ENCODE measurements at places on chromosomes 7 and 10.

GRCh38 chr10:43322769-43323168, 48.7 kb upstream of the FXYD4 start:
- DNase-seq = peak; percentile 38

- DNase-seq = no peak
Observed at GRCh38 chr10:29861811-29862505, 197.4 kb downstream of the JCAD start.

GRCh38 chr10:95373660-95374059, 82.9 kb upstream of the PDLIM1 start:
- DNase-seq = no peak

- no peak for DNase-seq
Observed at GRCh38 chr7:70533614-70534013, 598.3 kb upstream of the GALNT17 start.

- no peak for DNase-seq
Observed at GRCh38 chr10:97673736-97674525, 13.1 kb downstream of the AVPI1 start.

GRCh38 chr7:46513447-46513848, 592.4 kb upstream of the IGFBP3 start:
- DNase-seq = no peak

DNA sequence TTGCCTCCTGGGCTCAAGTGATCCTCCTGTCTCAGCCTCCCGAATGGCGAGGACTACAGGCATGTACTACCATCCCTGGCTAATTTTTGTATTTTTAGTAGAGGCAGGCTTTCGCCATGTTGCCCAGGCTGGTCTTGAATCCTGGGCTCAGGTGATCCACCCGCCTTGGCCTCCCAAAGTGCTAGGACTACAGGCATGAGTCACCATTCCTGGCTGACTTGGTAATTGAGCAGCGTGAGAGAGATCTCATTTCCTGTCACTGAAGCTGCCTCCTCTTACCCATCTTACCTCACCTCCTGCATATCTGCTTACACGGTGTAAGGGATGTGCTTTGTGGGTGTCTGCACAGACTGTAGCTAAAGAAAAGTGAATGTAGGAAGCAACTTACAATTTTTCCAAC, 9.7 kb downstream of the IFIT3 start:
- no peak for DNase-seq

GRCh38 chr10:124596116-124596785, 134.6 kb downstream of the LHPP start:
- no peak for DNase-seq

- DNase-seq = no peak
Observed at GRCh38 chr10:36188461-36188860, 546.4 kb upstream of the FZD8 start.

- DNase-seq = no peak
Observed at GRCh38 chr7:33326485-33326848, 197.1 kb downstream of the BBS9 start.

GRCh38 chr7:33792041-33792440, 113.3 kb upstream of the BMPER start:
- no peak for DNase-seq

DNA sequence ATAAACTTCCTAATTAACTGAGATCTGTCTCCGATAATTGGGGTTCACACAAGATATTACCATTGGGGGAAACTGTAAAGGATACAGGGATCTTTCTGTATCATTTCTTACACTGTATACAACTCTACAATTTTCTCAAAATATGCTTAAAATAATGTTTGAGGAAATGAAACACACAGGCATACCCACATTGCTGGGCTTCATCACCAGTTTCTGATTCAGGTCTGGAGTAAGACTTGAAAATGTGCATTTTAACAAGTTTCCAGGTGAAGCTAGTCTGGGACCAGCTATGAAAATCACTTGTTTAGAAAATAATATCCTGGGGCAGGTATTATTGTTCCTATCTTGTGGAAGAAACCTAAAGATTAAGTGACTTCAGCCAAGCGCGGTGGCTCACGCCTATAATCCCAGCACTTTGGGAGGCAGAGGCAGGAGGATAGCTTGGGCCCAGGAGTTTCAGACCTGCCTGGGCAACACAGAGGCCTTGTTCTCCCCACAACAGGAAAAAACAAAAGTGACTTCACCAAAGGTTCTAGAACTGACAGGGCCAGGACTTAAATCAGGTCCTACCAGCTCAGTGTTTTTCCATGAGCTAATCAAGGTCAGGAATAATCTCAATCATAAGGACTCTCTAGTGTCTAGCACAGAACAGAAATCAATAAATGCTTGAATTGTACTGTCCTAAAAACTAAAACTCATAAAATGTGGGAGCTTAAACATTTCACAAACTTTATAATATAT, 12.6 kb downstream of the TOMM7 start:
- no peak for DNase-seq

GRCh38 chr10:74867351-74867750, 41.0 kb downstream of the KAT6B start:
- DNase-seq = no peak

DNA sequence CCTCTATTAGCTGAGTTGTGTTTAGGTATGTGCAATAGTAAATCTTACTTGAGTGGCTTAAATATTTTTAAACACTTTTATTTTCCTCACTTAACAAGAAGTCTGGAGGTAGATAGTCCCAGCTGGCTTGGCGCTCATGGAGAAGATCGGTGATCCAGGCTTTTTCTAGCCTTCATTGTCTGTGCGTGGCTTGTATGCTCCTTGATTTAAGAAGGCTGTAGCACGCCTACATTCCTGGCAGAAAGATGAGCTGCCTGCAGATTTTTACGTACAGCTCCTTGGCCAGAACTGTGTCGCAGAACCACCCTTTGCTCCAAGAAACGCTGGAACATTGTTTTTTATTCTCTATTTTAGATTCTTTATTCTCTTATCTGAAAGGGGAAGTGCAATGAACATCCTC, 284.1 kb downstream of the KIF20B start:
- DNase-seq = no peak

- DNase-seq = no peak
Observed at GRCh38 chr7:51303142-51303525, 13.5 kb downstream of the COBL start.

DNA sequence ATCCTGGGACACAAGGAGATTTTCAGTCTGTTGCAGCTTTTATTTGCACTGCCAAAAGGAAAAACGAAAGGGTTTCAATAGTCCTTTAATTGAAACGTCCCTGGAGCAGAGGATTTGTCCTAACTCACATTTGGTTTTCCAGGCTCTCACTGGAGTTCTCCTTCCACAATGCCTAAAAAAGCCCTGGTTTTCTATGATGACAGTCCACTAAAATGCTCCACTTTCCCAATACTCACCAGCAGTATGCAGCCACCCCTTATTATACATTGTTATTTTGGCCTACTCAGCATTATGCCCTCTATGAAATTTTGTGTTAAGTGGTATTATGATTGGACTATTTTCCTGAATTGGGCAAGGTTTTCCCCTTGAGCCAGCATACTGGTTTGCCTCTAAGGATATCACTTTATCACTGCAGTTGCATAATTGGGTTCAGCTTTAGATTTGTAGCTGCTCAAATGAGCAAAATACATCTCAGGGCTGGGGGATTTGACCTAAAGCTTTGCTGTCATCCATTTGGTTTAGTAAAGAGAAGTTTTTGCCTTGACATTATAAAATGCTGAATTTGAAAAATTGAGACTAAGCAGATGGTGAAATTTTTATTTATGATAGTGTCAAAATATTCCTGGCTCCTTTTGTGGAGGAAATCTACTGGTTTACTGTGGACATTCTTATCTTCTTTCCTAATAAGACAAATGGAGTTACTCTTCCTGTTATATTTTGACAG, 239.2 kb downstream of the RNLS start:
- DNase-seq = no peak

GRCh38 chr10:119859420-119860258, 13.0 kb downstream of the MCMBP start:
- DNase-seq = no peak

DNA sequence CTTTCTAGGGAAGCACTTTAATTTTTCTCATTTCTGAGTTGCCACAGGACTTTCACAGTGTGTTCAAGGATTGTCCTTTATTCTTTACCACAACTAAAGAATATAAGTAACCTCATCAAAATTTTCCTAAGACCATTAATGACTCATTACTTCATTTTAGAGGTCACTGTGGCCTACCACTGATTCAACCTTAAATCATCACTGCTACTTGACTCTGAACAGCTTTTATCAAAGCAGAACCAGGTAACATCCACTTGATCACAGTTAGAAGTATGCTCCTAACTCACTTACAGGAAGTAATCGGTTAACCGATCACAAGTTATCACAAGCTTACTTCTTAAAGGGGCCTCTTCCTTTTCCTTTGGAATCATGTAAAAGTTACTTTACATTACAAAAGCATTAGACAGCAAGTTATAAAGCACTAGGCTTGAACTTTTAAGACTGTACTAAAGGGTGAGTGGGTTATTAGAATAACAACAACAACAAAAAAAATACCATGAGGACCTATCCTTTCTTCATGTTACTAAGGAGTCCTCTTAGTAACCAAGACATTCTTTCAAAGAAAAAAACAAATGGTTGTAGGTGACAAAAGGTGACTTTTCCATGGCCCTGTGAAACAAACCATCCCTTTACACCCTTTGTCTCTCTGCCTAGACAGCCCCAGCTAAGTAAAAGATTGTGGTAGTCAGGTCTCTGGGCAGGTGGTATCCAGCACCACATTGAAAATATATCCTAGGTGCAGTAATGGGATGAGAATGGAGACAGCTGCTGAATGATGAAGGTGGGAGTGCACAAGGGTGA, 40.0 kb upstream of the PDK4 start:
- DNase-seq = no peak

DNA sequence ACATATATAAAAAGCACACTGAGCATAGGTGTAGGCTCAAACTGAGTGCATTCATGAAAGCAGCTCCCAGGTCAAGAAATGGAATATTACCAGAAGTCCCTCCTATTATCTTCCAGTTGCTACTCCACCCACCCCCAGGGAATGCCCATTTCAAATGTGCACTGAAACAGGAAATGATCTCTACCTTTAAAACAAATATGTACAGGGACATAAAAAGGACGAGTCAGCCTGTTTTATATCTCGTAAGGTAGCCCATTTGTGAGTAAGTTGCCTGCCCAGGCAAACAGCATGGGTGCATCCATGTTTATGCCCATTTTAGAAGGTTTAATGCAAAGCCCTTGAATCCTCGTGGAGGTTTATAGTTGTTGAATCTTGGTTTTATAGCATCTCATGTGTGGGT, 10.4 kb downstream of the FFAR4 start:
- no peak for DNase-seq

- DNase-seq = no peak
Observed at GRCh38 chr7:108415821-108416536, 40.3 kb downstream of the NRCAM start.

- DNase-seq = no peak
Observed at GRCh38 chr7:6320791-6321190, 48.4 kb upstream of the CYTH3 start.

GRCh38 chr7:99099499-99100077, 44.3 kb downstream of the SMURF1 start:
- no peak for DNase-seq

- DNase-seq = no peak
Observed at GRCh38 chr7:117652943-117653680, 173.3 kb downstream of the CFTR start.

DNA sequence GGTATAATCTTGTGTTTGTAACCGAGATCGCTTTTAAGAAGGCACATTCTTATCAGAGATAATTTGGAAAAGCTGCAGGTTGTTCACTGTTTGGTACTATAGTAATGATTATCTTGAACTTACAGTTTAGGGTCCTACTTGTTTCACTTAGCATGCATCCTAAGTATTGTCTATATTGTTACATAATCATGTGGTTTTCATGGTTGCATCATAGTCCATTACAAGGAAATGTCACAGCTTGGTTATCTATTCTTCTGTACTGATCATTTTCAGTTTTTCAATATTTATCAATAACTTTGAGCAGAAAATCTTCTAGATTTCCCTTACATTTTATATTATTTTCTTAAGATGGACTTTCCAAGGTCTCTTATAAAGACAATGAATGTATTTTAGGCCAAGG, 116.3 kb downstream of the PLPP4 start:
- no peak for DNase-seq

DNA sequence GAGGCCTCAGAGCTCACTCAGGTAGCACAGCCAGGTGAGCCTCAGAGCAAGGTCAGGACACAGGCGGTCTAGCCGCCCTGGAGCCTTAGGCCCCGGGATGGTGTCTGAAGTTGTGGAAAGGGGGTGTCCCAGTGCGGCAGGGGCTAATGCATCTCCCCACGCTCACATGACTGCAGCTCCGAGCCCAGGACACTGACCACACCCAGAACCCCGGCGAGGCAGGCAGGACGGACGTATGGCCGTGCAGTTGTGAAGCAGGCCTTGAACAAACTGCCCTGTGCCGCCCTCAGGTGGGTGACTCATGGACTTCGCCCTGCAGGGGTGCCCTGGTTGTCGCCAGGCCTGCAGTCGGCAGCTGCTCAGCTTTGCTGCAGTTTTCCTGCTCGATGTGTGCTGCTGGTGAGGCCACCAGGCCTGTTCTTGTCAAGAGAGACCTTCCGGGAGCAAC, 5.0 kb upstream of the PRKAR1B start:
- no peak for DNase-seq

DNA sequence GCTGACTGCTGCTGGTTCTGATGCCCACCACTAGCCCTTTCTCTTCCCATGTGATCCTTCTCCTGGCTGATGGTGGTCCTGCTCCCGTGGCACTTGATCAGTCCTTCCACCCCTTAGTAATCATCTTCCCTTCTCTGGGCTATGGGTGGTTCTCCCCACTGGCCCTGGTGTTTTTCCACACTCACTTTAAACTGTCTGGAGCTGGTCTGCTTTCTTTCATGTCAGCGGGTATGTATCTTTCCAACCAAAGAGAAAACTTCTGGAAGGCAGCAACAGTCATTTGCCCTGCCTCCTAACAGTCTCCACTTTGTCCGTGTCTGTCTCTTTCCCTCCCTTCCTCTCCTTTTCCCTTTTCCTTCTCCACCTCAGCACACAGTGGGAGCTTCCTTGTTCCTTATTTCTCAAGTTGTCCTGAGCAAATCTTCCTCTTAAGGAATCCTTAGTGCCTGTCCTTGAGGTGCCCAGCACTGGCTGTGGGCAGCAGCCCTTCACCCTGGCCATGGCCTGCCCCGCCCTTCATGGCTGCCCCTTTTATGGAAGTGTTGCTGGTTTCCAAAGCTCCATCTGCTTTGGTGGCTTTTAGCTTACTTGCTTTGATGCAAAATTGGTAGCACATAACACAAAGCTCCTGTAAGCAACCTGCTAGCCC, 189.0 kb downstream of the TCF7L2 start:
- DNase-seq = no peak

GRCh38 chr10:78553792-78554191, 515.0 kb upstream of the ZMIZ1 start:
- DNase-seq = no peak
